ENCODE measurements at places on chromosomes 3 and 15.
A peak's percentile ranks its signal among the peaks of the same experiment; 100 is the strongest.

- no peak for DNase-seq
Measured at GRCh38 chr3:16072420-16073110, 101.9 kb upstream of the GALNT15 start.

- no peak for DNase-seq
Measured at GRCh38 chr15:77305953-77306352, 114.0 kb downstream of the PEAK1 start.

DNA sequence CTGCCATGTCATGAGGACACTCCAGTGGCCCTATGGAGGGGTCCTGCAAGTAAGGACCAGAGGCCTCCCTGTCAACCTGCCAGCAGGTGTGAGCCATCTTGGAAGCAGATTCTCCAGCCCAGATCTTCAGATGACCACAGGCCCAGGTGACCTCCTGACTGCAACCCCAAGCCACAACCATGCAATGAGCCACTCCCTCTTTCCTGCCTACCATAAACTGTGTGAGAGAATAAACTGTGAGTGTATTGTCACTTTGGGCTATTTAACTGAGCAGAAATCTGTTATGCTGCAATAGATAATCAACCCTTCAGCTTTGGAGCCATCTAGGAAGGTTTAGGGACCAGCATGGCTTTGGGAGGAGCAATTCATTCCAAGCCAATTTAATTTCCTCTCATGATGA is 367.9 kb downstream of the SHQ1 start:
- DNase-seq, result no peak

GRCh38 chr3:46087871-46088270 is 60.6 kb upstream of the XCR1 start:
- DNase-seq, result no peak

GRCh38 chr3:25687742-25688141 is 23.0 kb upstream of the TOP2B start:
- no peak for DNase-seq

DNA sequence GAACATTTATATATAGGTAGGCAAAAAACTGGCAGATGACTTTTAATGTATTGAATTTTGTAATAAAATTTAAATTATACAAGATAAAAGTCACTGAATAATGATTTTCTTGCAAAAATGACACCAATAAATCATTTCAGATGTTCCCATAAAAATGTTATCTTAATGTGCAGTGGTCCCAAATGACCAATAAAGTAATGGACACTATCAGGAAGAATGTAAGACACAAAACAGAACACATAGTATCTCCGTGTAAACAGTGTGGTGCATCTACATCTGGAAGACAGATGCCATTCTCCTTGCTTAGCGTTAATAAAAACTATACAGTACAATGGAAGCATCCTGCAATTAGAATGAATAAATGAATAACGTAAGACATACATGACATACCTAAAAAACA is 41.5 kb downstream of the FGF7 start:
- no peak for DNase-seq

DNA sequence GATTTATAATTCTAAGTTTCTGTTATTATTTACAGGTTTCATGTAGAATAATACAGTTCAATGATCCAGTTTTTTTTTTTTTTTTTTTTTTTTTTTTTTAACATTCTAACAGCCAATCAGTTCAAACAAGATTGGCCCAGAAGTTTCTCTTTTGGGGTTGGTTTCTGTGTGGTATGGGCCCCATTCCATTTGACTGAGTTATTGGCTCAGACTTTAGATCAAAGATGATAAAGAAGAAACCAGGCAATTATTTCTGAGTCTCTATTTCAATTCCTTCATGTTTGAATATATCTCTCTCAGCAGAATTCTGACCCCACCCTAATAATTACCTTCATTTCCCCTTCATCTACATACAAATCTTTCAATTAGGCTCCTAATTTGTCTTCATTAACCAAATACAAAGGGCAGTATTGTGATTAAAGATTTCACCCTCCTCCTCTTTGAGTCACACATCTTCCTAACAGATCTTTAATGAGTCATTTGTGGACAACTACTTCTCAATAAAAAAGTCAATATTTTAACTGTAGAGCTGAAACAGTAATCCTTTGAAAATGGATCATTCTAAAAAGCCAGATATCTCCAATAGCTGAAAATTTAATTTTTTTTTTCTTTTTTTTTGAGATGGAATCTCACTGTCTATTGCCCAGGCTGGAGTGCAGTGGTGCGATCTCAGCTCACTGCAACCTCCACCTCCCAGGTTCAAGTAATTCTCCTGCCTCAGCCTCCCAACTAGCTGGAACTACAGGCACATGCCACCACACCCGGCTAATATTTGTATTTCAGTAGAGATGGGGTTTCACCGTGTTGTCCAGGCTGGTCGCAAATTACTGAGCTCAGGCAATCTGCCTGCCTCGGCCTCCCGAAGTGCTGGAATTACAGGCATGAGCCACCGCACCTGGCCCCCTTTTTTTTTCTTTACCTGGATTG is 878.8 kb downstream of the NAALADL2 start:
- no peak for DNase-seq

DNA sequence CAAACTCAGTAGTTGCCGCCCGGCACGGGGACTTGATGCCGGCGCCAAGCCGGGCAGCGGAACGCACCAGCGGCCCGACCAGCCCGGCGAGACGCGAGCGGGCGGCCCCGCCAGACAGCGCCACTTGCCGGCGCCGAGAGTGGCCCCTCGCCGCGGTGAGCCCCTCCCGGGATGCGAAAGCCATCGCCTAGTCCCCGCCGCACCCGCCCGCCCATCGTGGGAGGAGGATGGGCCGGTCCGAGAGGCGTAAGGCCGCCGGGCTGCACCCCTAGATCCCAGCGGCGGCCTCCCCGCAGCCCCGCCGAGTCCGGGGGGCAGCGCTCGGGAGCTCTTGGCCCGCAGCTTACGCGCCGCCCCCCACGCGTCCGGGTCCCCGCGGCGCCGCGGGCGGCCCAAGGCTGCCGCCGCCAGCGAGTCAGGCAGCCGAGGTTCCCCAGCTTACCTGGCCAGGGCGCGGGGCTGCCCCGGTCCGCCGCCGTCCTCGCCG is 609 bp downstream of the GOLGA8A start:
- DNase-seq, result peak; percentile 45

DNA sequence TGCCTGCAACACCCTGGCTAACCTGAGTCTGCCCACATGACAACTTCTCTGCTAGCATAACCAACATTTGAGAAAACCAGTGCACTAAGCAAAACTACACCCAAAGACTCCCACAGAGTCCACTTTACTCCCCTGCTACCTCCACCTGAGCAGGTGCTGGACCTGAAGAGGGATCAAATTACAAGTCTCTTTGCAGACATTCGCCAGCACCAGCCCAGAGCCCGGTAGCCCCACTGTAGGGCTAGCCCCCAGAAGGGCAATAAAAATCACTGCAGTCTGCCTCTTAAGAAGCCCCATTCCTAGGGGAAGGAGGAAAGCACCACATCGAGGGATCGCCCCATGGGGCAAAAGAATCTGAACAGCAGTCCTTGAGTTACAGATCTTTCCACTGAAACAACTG is 472.2 kb downstream of the GRM7 start:
- no peak for DNase-seq

All from activated T-helper 9 cell treated with anti-CD3 and anti-CD28 coated beads, Interleukin-2, amount 50 U/mL, for 16 hours (primary cell).